ENCODE measurements at places on chromosomes 12 and 14.

GRCh38 chr14:72810201-72810600 is 83.7 kb downstream of the DPF3 start:
- no peak overlapping the region for H3K4me3 ChIP-seq
- no peak overlapping the region for H3K27ac ChIP-seq
- H3K4me1 ChIP-seq = no peaks in the 10 kb centered on the region
- no peaks in the 10 kb centered on the region for H3K27me3 ChIP-seq
- no peak for DNase-seq
- no peaks in the 10 kb centered on the region for H3K36me3 ChIP-seq

DNA sequence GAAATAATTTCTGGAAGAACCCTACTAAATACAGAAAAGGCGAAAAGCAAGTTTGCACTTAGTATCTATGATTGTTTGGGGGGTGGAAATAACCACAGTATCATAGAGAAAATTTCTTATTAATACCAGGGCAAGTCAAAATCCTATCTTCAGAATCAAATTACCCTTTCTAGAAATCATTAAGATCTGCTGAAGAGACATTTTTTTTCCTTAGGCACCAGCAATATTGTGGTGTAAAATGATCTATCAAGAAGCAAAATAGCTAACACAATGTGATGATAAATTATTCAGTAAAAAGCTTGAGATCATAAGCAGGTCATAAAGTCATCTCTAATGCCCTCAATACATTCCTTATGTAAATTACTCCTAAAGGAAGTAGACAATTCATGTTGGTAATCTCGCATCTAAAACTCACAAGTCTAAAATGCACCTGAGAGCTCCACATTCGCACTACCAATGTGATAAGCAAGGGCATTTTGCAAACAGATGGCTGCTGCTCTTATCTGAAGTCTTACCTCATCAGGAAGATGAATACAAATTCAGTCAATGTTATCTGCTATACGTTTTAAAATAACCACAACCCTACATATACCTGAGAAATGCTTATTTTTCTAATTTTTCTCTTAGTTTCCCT is 14.6 kb downstream of the HEATR5A start:
- no peaks in the 10 kb centered on the region for H3K36me3 ChIP-seq
- no peak for DNase-seq
- H3K27ac ChIP-seq = no peak overlapping the region
- H3K4me3 ChIP-seq = no peak overlapping the region

DNA sequence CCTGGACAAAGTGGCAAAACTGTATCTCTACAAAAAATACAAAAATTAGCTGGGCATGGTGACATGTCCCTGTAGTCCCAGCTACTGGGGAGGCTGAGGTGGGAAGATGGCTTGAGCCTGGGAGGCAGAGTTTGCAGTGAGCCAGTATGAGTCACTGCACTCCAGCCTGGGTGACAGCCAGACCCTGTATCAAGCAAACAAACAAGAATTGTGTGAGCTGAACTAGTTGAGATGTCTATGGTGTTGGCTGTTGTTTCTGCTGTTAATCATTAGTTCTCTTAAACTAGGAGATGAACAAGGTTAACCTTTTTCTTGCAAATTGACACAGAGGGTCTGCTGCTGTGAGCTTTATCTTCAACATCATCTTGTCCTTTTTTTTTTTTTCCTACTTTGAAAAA is 23.6 kb downstream of the RASSF3 start:
- no peak overlapping the region for H3K4me3 ChIP-seq
- H3K36me3 ChIP-seq = no peaks in the 10 kb centered on the region
- H3K27ac ChIP-seq = peak overlapping the region; percentile 44
- no peaks in the 10 kb centered on the region for H3K27me3 ChIP-seq

DNA sequence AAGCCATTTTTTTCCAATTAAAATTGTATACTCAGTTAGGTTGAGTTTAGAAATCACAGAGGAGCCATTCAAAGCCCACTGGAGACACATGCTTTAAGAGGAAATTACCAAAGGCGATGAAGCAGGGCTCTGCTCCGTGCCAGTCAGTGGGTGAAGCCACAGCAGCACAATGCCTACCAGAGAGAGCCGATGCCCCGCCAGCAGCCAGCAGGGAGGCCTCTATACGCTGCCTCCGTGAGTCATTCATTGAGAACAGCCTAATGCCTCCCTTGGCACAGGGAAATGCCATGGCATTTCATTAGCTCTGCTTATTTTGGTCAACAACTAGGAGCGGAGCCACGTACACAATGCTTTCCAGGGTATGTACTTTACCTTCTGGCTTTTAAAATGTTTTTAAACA is 197.8 kb upstream of the FRMD6 start:
- DNase-seq = no peak
- no peaks in the 10 kb centered on the region for H3K36me3 ChIP-seq
- H3K4me3 ChIP-seq = no peak overlapping the region
- no peaks in the 10 kb centered on the region for H3K27me3 ChIP-seq
- H3K27ac ChIP-seq = no peak overlapping the region
- no peaks in the 10 kb centered on the region for H3K4me1 ChIP-seq

DNA sequence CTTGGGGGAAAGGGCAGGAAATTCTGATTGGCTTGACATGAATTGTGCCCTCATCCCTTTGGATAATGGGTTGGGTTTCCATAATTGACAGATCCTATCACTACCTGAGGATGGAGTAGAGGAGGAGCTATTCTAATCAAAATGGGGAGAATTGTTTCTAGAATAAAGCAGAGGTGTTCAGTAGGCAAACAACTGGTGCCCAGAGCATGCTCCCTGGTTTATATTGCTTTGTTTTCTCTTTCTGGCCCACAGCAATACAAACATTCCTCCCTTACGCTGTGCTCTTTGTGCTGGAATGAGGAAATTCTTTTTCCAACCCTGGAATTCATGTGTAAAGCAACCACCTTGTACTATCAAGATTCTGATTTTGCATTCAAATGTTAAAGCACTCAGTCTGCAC is 147.4 kb downstream of the RASSF9 start:
- no peaks in the 10 kb centered on the region for H3K36me3 ChIP-seq
- no peaks in the 10 kb centered on the region for H3K27me3 ChIP-seq
- no peak overlapping the region for H3K27ac ChIP-seq

DNA sequence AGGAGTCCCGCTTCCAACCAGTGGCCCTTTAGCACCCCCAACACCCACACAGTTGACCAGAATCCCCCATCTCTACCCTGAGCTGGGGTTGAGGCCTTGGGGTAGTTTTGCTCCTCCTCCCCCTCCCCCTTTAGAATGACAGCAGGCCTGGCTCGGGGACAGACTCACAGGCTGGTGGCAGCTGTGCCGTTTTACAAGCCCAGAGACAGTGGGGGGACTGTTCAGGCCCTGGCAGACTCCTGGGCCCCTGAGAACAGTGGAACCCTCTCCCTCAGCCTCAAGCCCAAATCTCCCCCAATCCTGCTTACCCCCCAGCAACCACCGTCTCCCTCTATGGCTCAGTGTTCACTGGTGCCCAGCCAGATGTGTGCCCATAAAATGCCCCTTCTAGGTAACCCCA is 10.1 kb downstream of the TMEM119 start:
- no peak overlapping the region for H3K4me3 ChIP-seq
- H3K27me3 ChIP-seq = no peaks in the 10 kb centered on the region
- H3K27ac ChIP-seq = no peak overlapping the region
- H3K36me3 ChIP-seq = no peaks in the 10 kb centered on the region
- no peak for DNase-seq
- no peaks in the 10 kb centered on the region for H3K4me1 ChIP-seq

DNA sequence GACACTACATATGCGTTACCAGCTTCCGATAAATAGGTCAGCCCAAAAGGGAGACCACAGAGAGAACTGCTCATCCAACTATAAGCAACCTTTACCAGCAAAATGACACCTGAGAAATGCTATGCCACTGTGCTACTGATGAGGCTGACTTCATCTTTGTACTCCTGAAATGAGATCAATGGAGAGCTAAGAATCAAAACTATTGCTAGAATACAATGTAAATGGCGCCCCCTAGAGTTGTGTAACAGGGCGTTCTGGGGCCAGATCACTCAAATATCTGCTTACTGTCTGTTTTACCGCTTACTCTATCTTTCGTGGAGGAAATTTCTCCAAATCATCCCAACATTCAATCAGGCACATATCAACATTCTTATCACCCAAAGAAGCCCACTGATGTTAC is 4.6 kb downstream of the ZNF384 start:
- H3K4me1 ChIP-seq = no peaks in the 10 kb centered on the region
- no peaks in the 10 kb centered on the region for H3K27me3 ChIP-seq
- H3K27ac ChIP-seq = no peak overlapping the region
- no peaks in the 10 kb centered on the region for H3K36me3 ChIP-seq
- H3K4me3 ChIP-seq = no peak overlapping the region
- no peak for DNase-seq

DNA sequence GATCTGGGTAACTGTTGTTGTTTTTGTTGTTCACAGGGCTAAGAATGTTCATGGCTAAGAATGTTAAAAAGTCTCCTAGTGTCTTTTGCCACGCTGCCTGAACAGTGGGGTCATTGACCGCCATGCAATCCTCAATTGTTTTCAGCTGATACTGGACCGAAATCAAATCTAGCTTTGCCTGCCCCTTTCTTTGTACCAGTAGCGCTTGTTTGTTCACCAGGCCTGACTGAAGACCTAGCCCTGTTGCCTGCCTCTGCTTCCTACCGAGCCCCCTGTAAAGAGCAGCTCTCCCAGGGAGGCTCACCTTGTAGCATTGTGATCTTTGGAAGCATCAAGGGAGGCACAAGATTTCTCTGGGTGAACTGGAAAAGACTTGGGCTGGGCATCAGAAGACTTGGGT is 6.7 kb downstream of the PSEN1 start:
- DNase-seq = no peak
- no peak overlapping the region for H3K27ac ChIP-seq
- H3K4me3 ChIP-seq = no peak overlapping the region
- no peaks in the 10 kb centered on the region for H3K36me3 ChIP-seq

DNA sequence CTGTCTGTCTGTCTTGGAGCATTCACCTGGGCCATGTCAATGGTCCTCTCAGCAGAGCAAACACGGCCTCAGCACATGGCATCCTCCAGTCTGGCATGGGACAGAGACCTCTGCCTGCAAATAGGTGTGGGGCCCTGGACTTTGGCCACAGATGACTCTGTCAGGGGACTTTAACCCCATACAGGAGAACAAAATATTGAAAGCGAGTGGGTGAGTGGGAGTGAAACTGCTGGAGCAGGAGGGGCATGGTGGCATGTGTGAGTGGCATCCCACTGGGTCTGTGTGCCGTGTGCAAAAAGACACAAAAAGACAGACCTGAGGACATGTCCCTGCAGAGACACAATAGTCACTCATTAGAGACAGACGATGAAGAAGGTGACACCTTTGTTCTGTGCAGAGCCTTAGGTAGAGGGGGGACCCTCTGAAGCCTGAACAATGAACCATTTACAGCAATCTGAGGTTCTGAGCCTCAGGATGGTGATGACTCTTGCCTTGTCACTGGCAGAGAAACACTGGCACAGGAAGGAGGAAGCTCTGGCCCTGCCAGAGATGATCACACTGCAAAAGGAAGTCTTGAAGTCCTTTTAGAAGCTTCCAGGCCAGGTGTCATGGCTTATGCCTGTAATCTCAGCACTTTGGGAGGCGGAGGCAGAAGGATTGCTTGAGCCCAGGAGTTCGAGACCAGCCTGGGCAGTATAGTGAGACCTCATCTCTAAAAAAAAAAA is 7.5 kb downstream of the LAG3 start:
- no peak overlapping the region for H3K27ac ChIP-seq
- no peaks in the 10 kb centered on the region for H3K4me1 ChIP-seq
- H3K36me3 ChIP-seq = no peaks in the 10 kb centered on the region

DNA sequence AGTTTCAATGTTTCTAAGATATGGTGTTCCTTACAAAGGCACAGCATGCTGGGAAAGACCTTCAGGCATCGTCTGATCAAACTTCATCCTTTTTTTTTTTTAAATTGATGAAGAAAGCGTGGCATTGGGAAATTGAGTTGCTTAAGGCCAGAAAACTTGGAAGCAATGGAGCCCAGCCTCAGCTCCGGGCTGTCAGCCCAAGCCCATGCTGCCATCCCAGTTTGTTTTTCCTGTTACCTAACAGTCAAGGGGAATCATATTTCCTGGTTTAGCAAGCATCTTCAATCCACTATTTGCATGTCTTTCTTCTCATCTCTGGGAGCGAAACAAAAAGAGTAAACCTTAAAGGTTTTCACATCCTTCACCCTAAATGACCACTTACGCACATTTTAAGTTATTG is 200.2 kb downstream of the CHST11 start:
- no peaks in the 10 kb centered on the region for H3K4me1 ChIP-seq
- H3K4me3 ChIP-seq = no peak overlapping the region
- H3K27me3 ChIP-seq = no peaks in the 10 kb centered on the region
- no peak overlapping the region for H3K27ac ChIP-seq

GRCh38 chr14:88998027-88998426 is 173.6 kb downstream of the TTC8 start:
- no peaks in the 10 kb centered on the region for H3K4me1 ChIP-seq
- H3K36me3 ChIP-seq = no peaks in the 10 kb centered on the region
- no peak for DNase-seq
- H3K27me3 ChIP-seq = no peaks in the 10 kb centered on the region
- no peak overlapping the region for H3K27ac ChIP-seq
- H3K4me3 ChIP-seq = no peak overlapping the region

GRCh38 chr12:41950455-41950854 is 194.2 kb downstream of the GXYLT1 start:
- DNase-seq = no peak
- H3K27me3 ChIP-seq = no peaks in the 10 kb centered on the region
- no peaks in the 10 kb centered on the region for H3K36me3 ChIP-seq
- no peak overlapping the region for H3K27ac ChIP-seq
- H3K4me1 ChIP-seq = no peaks in the 10 kb centered on the region
- no peak overlapping the region for H3K4me3 ChIP-seq

DNA sequence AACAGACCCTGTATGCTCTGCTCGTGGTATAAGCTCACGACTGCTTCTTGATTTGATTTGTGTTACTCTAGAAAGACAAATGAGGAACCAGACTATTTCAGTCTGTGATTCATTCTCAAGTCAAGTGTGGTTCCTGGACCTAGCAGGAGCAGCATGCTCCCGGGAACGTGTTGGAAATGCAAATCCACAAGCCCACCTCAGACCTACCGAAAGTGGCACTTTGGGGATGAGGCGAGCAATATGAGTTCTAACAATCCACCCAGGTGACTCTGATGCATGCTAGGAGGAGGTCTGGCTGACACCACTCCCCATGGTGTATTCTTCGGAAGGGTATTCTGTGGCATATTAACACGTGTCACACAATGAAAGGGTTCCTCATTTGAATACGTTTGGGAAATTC is 59.5 kb upstream of the TMX1 start:
- no peak overlapping the region for H3K27ac ChIP-seq
- no peak for DNase-seq
- no peaks in the 10 kb centered on the region for H3K36me3 ChIP-seq
- no peaks in the 10 kb centered on the region for H3K27me3 ChIP-seq
- no peaks in the 10 kb centered on the region for H3K4me1 ChIP-seq
- H3K4me3 ChIP-seq = no peak overlapping the region
